Stimulated activated CD4-positive, alpha-beta T cell treated with anti-CD3 and anti-CD28 coated beads, TNF-alpha, amount 100 ng/mL, for 24 hours (primary cell): ENCODE measurements at places on chromosomes 5 and 9.
A peak's percentile ranks its signal among the peaks of the same experiment; 100 is the strongest.

- no peak for DNase-seq
Observed at GRCh38 chr5:138732466-138732865, 20.8 kb upstream of the CTNNA1 start.

GRCh38 chr9:93329629-93330280, 121.7 kb upstream of the FAM120A start:
- no peak for DNase-seq

- no peak for DNase-seq
Observed at GRCh38 chr5:145718956-145719355, 116.2 kb downstream of the PRELID2 start.

GRCh38 chr5:57383093-57383861, 99.3 kb downstream of the ACTBL2 start:
- peak; percentile 7 for DNase-seq

GRCh38 chr5:108876451-108876850, 128.8 kb downstream of the FER start:
- no peak for DNase-seq

- DNase-seq: no peak
Observed at GRCh38 chr9:131651599-131651998, 88.3 kb downstream of the RAPGEF1 start.

GRCh38 chr5:95184924-95185323, 100.0 kb downstream of the MCTP1 start:
- DNase-seq: no peak

GRCh38 chr5:68544648-68545552, 329.3 kb downstream of the PIK3R1 start:
- DNase-seq: no peak

- DNase-seq: no peak
Observed at GRCh38 chr5:107025712-107026497, 644.8 kb downstream of the EFNA5 start.

- DNase-seq: no peak
Observed at GRCh38 chr9:128065907-128066712, 1.0 kb downstream of the NAIF1 start.

GRCh38 chr9:111027798-111028197, 10.5 kb downstream of the LPAR1 start:
- no peak for DNase-seq
